DMS53 (cell line): ENCODE measurements at places on chromosomes 16 and 17.

GRCh38 chr17:79002291-79002690 lies 7.3 kb downstream of the CANT1 start:
- no peak for DNase-seq

DNA sequence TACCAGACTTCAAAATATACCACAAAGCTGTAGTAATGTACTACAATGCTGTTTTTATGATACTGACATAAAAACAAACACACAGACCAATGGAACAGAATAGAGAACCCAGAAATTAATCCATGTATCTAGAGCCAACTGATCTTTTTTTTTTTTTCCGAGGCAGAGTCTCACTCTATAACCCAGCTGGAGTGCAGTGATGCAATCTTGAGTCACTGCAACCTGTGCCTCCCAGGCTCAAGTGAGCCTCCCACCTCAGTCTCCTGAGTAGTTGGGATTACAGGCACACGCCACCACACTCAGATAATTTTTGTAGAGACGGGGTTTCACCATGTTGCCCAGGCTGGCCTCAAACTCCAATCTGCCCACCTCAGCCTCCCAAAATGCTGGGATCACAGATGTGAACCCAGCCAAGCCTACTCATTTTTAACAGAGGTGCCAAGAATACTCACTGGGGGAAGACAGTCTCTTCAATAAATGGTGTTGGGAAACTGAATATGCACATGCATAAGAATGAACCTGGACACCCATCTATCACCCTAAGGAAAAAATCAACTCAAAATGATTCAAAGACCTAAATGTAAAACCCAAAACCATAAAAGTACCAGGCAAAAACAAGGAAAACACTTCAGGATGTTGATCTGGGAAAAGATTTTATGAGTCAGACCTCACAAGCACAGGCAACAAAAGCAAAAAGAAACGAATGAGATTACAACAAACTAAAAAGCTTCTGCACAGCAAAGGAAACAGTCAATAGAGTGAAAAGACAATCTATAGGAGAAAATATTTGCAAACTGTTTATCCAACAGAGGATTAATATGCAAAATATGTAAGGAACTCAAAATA lies 63.1 kb downstream of the STX8 start:
- peak; percentile 67 for DNase-seq

DNA sequence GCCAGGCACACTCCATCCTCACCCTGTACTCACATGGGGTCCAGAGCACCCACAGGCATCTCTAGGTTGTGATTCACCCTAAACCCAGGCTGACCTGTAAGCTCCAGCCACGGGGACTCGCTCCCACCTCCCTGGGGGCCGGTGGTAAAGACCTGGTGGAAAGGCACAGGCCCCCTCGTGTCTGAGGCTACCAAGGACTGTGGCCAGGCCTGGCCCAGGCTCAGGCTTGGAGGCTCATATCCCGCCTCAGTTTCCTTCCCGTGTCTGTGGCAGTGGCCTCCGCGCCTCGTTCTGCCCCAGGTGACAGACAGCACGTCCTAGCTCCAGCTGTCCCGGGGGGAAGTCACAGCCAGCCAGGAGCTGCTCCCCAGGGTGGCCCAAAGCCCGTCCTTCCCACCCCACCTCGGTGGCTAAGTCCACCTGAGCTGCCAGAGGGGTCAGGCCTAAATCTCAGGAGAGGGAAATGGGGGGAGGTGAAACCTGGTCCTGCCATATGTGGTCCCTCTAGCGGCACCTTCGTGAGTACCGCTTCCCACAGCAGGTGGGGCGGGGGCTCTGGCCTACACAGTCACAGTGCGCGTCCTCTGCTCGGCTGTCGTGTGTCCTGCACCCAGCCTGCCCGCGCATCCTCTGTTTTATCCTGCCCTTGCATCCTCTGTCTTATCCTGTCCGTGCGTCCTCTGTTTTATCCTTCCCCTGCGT lies 12.6 kb downstream of the CDH15 start:
- peak; percentile 37 for DNase-seq

DNA sequence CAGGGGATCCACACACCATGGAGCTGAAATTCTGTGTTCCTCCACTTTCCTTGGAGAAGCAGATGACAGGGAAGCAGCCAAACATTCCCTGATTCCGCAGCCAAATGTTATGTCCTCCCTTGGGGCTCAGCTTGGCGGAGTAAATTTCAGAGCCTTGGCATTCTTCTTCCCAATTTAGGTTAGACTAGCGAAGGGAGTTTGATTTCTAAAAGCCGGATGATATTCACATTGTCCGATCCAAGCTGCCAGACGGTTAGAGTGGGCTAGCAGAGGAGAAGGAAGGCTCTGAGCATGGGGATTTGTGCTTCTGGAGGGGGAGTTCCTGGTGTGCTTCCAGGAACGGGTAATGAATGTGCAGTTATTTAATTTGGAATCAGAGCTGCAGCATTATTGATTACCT lies 380.4 kb upstream of the EEF2KMT start:
- no peak for DNase-seq

DNA sequence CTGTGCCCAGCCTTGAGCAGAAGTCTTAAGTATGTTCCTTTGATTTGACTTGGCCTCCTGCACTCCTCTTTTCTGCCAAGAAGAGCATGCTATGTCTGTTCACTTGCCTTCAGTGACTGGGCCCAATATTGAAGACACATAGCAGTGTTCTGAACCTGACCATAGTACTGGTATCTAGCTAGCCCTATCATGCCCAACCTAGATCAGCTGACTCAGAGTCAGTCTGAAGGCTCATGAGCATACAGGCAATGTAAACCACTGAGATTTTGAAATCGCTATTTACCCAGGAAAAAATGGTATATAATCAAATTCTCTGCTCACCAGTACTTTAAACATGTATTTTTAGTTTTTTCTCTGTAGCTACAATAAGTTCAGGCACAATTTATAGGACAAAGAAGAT lies 129.4 kb downstream of the TANC2 start:
- DNase-seq: no peak

GRCh38 chr17:6936370-6937028 lies 59.4 kb upstream of the ALOX12 start:
- DNase-seq: no peak

GRCh38 chr17:80821546-80821945 lies 170.1 kb upstream of the CHMP6 start:
- no peak for DNase-seq

DNA sequence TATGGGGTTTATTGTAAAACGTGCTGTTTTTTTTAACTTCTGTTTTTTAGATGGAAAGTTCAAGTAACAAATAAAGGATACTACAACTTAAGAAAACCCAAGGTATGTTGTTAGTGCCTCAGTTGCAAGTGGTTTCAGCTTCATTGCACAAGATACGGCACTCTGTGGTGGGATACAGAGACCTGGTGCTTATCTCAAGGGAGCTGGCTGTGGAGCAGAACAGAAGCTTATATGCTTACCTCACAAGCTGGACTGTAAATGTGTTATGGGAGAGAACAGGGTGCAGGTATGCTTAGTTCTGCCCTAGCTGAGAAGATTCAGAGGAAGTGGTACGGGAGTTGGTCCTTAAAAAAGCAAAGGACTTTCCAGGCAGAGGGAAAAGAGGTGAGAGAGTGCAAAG lies 15.2 kb downstream of the DGKE start:
- no peak for DNase-seq

- DNase-seq: no peak
Observed at GRCh38 chr17:2380950-2381649, 19.8 kb downstream of the MNT start.
